ENCODE measurements at places on chromosomes 4 and X. TPM values are rescaled to one million over a fixed set of nuclear protein-coding genes. Genes with fewer than 3 reads are reported as not detected.
A peak's percentile ranks its signal among the peaks of the same experiment; 100 is the strongest.

DNA sequence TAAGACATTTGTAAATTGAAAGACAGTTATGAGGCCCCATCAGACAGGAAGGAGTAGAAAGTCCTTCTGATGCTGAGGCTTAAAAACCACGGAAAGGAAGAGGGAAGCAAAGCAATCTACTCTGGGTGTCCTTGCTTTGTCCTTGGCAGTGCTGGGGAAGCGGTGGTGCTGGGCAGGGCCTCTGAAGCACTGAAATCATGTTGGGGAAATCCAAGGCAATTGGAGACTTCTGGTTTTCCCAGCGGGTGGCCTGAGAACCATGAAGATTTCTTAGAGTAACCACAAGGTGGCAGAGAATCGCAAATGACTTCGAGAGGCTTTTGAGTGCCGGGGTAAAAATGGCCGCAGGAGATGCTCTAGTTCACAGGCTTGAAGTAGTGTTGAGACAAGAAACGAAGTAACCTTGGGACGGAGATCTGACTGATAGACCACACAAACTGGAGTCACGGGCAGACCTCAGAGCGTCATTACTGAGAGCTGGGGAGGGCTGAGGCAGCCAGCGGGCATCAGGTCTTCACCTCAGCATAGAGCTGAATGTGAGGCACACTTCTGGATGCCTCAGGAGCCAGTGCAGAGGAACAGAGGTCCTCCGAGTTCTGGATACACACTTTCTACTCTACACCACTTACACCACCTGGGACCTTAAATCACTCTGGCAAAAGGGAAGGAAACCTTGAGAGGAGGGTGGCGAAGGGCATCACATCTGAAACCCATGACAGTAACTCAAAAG, 130.7 kb upstream of the GPRIN3 start:
- DNase-seq: peak; percentile 46
- no peak overlapping the region for H3K4me3 ChIP-seq

GRCh38 chr4:48944252-48944651, 37.7 kb upstream of the OCIAD2 start:
- H3K36me3 ChIP-seq: no peaks in the 10 kb centered on the region
- no peak overlapping the region for H3K4me3 ChIP-seq
- no peak overlapping the region for H3K27ac ChIP-seq
- H3K4me1 ChIP-seq: no peaks in the 10 kb centered on the region
- peak; percentile 71 for DNase-seq
- H3K27me3 ChIP-seq: peaks cover 2% of the 10 kb centered on the region

DNA sequence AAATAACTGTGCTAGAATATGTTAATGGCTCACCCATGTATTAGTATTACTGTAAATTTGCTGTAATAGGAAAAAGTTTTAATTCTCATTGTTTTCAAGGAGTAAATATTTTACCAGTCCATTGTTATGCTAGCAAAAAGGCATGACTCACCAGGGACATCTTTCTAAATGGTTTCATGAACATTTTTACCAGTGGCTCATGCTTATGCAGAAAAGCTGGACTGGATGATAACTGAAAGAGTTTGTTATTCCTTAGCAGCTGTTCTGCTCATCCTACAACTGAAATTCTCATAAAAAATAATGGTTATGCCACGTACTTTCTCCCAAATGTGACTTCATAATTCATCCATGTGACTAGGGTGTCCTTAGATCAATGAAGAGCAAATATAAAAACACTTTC, 111.9 kb upstream of the PCDH18 start:
- no peaks in the 10 kb centered on the region for H3K27me3 ChIP-seq
- H3K36me3 ChIP-seq: no peaks in the 10 kb centered on the region
- peak; percentile 37 for DNase-seq

DNA sequence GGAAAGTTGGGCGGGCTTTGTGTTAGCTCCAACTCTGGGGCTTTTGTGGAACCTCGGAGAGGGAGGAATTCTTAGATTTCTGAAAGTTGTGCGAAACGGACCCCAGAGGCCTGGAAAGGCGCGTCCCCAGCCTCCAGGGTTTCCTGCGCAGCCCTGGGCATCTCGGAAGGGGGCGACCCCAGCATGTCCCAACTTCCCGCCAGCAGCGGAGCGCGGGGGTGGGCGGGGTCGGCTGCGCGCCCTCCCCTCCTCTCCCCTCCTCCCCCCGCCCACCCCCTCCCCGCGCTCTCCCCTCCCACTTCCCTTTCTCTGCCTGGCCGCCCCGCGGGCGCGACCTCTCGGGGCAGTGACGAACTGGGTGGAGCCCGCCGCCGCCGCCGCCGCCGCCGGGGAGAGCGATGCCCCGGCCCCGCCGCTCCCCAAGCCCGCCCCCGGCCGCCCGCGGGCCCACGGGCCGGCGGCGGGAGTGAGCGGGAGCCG, 16.8 kb downstream of the PTTG2 start:
- H3K27me3 ChIP-seq: no peaks in the 10 kb centered on the region
- DNase-seq: peak; percentile 64
- no peaks in the 10 kb centered on the region for H3K36me3 ChIP-seq
- H3K27ac ChIP-seq: peak overlapping the region; percentile 63
- H3K4me1 ChIP-seq: peaks cover 5% of the 10 kb centered on the region

GRCh38 chr4:173168396-173169177, at the start of gene GALNT7:
GALNT7 (plus strand) TSS chr4:173168811; CDS start chr4:173168836, 25 bp downstream.
- H3K27me3 ChIP-seq: no peaks in the 10 kb centered on the region
- DNase-seq: peak; percentile 71
- peak within 1 kb of the TSS; percentile 65 for H3K27ac ChIP-seq

DNA sequence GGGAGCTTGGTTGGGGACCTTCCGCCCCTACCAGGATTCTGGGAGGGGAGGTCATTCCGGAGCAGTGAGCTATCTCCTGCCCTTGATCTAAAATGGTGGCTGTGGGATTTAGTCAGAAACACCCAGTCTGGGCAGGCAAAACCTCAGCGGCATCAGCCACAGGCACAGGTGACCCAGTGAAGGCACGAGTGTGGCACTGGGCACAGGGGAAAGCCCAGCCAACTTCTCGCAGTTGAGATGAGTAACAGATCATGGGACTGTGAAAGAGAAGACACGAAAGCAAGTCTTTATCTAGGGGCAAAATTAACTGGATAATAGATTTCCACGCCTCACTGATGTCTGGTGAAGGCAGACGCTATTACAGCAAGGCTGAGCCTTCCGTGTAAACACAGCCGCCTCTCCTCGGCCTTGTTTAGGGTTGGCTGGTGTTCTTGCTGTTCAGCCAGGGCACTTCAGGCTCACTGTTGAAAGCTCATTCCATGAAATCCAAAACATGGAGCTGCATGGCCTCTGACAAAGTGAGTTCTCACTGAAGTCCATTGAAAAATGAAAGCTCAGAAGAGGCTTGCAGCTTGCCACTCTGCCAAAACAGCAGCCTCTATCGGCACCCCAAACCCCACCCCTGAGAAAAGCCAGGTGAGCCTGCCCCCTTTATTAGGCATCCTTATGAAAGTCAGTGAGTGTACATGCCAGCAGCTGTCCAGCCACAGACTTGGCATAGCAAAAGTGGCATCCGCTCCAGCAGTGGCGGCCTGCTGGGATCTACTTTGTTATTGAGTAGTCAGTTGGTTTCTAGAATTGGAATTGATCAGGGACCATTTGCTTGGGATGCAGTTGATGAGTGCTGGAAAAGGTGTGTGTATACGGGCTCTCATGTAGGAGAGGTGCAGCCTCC, 102.3 kb upstream of the MTM1 start:
- H3K27me3 ChIP-seq: no peaks in the 10 kb centered on the region
- H3K36me3 ChIP-seq: peaks cover 7% of the 10 kb centered on the region
- H3K4me3 ChIP-seq: no peak overlapping the region

DNA sequence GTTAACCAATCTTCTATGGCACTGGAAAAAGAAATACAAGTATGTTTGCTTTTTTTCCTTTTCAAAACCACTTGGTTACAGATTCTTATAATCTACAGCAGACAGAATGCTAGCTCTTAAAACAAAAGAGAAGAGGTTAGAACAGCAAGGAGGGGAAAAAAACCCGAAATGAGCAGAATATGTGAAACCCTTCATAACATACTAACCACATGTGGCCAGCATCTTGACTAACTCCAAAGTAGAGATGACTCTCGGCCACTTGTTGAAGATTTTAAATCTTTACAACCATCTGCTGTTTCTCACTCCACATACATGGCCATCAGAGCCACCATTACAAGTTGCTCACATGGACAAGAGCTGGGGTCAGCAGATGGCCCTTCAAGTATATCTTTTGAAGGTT, 100.3 kb downstream of the PAPSS1 start:
- H3K36me3 ChIP-seq: no peaks in the 10 kb centered on the region
- H3K27me3 ChIP-seq: no peaks in the 10 kb centered on the region
- H3K27ac ChIP-seq: no peak overlapping the region

GRCh38 chrX:78327370-78328086, at the start of gene CYSLTR1:
CYSLTR1 (minus strand) TSS chrX:78327611; CDS start chrX:78273746, 53,865 bp downstream.
- no peak within 1 kb of the TSS for H3K27ac ChIP-seq
- no peak within 1 kb of the TSS for H3K4me3 ChIP-seq
- DNase-seq: no peak
- H3K36me3 ChIP-seq: no peaks in the 10 kb centered on the region

GRCh38 chrX:71919431-71919830, 8.8 kb downstream of the NHSL2 start:
- H3K27me3 ChIP-seq: no peaks in the 10 kb centered on the region
- H3K27ac ChIP-seq: no peak overlapping the region
- no peak for DNase-seq
- no peaks in the 10 kb centered on the region for H3K4me1 ChIP-seq

- peak; percentile 68 for DNase-seq
- H3K4me1 ChIP-seq: peaks cover 5% of the 10 kb centered on the region
- H3K27me3 ChIP-seq: no peaks in the 10 kb centered on the region
- no peak overlapping the region for H3K4me3 ChIP-seq
Observed at GRCh38 chrX:23898412-23898959, 9.3 kb downstream of the APOO start.

- no peaks in the 10 kb centered on the region for H3K27me3 ChIP-seq
- peaks cover 5% of the 10 kb centered on the region for H3K4me1 ChIP-seq
- H3K27ac ChIP-seq: no peak overlapping the region
- H3K36me3 ChIP-seq: peaks cover 14% of the 10 kb centered on the region
- DNase-seq: no peak
Observed at GRCh38 chr4:1945124-1945895, 63.5 kb downstream of the NELFA start.

DNA sequence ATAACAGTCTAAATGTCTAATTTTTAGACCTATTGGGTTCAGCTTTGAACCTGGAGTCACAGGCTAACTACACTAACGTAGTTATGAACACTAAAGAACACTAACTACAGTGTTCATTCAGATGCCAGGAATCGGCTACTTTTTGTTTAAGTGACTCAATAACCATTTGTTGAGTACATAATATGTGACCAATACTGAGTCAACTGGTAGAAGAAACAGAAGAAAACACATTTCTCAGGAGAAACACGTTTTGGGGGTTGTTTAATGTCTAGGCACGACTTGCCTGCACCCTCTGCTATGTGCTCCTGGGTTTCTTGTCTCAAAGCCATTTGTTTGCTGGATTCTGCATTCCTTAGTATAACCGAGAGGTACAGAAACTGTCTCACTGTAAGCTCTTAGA, 18.6 kb upstream of the CLNK start:
- H3K27me3 ChIP-seq: no peaks in the 10 kb centered on the region
- DNase-seq: peak; percentile 30
- no peaks in the 10 kb centered on the region for H3K4me1 ChIP-seq
- H3K36me3 ChIP-seq: no peaks in the 10 kb centered on the region

GRCh38 chr4:138445098-138445497, 202.9 kb upstream of the SLC7A11 start:
- H3K27me3 ChIP-seq: no peaks in the 10 kb centered on the region
- H3K36me3 ChIP-seq: no peaks in the 10 kb centered on the region
- no peak overlapping the region for H3K27ac ChIP-seq
- H3K4me3 ChIP-seq: no peak overlapping the region
- peak; percentile 1 for DNase-seq

GRCh38 chr4:21768349-21769310, 179.9 kb downstream of the KCNIP4 start:
- no peaks in the 10 kb centered on the region for H3K4me1 ChIP-seq
- no peaks in the 10 kb centered on the region for H3K27me3 ChIP-seq
- peak overlapping the region; percentile 17 for H3K4me3 ChIP-seq
- peak; percentile 73 for DNase-seq
- no peak overlapping the region for H3K27ac ChIP-seq

GRCh38 chrX:28802625-28803024, 215.4 kb downstream of the IL1RAPL1 start:
- no peaks in the 10 kb centered on the region for H3K36me3 ChIP-seq
- no peak overlapping the region for H3K4me3 ChIP-seq
- H3K4me1 ChIP-seq: no peaks in the 10 kb centered on the region
- no peaks in the 10 kb centered on the region for H3K27me3 ChIP-seq
- H3K27ac ChIP-seq: no peak overlapping the region
- DNase-seq: peak; percentile 20

GRCh38 chr4:48147621-48148020, 13.6 kb upstream of the TXK start:
- H3K27me3 ChIP-seq: no peaks in the 10 kb centered on the region
- H3K4me3 ChIP-seq: no peak overlapping the region
- no peaks in the 10 kb centered on the region for H3K4me1 ChIP-seq
- no peak for DNase-seq
- H3K36me3 ChIP-seq: no peaks in the 10 kb centered on the region
- H3K27ac ChIP-seq: no peak overlapping the region

GRCh38 chr4:83075311-83076095, 39.0 kb downstream of the PLAC8 start:
- peaks cover 11% of the 10 kb centered on the region for H3K4me1 ChIP-seq
- H3K4me3 ChIP-seq: no peak overlapping the region
- peak; percentile 86 for DNase-seq
- no peaks in the 10 kb centered on the region for H3K27me3 ChIP-seq

DNA sequence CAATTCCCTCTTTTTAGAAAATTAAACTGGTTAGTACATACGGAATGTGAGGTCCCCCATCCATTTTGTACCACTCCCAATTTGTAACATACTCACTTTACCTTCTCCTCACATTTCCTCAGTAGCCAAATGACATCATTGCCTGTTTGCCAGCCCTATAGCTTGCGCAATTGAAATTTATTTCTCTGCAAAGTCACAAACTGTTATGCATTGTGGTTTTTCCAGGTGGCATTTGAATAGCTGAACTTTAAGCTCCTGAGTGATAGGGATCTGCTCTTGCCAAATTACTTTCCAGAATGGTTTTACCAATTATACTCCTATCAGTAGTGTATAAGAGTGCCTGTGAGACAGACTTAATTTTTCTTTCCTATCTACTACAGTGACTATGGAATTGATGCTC, 7.7 kb downstream of the COL4A5 start:
- H3K27ac ChIP-seq: no peak overlapping the region
- no peaks in the 10 kb centered on the region for H3K36me3 ChIP-seq
- H3K4me3 ChIP-seq: no peak overlapping the region
- peak; percentile 56 for DNase-seq
- H3K4me1 ChIP-seq: no peaks in the 10 kb centered on the region
- H3K27me3 ChIP-seq: no peaks in the 10 kb centered on the region

GSX2 gene
- total RNA-seq: 0.33 TPM

ARMCX2 gene
- total RNA-seq: 73.7 TPM

ZNF630 gene
- total RNA-seq: 2.1 TPM

SCLT1 gene
- 10.3 TPM for total RNA-seq

RAB33A gene
- total RNA-seq: 18.3 TPM

XKRX gene
- total RNA-seq: under 0.01 TPM

SORBS2 gene
- total RNA-seq: 0.26 TPM

F8A2 gene
- not detected for total RNA-seq

CTAG1B gene
- total RNA-seq: not detected

SSX1 gene
- total RNA-seq: not detected

NEXMIF gene
- under 0.01 TPM for total RNA-seq

SERPINA7 gene
- total RNA-seq: not detected

CENPE gene
- total RNA-seq: 1.5 TPM

GPR173 gene
- 2.3 TPM for total RNA-seq
